ENCODE measurements at places on chromosomes 16 and 17.

GRCh38 chr16:68592466-68593337, 52.4 kb upstream of the CDH3 start:
- peak; percentile 39 for DNase-seq

DNA sequence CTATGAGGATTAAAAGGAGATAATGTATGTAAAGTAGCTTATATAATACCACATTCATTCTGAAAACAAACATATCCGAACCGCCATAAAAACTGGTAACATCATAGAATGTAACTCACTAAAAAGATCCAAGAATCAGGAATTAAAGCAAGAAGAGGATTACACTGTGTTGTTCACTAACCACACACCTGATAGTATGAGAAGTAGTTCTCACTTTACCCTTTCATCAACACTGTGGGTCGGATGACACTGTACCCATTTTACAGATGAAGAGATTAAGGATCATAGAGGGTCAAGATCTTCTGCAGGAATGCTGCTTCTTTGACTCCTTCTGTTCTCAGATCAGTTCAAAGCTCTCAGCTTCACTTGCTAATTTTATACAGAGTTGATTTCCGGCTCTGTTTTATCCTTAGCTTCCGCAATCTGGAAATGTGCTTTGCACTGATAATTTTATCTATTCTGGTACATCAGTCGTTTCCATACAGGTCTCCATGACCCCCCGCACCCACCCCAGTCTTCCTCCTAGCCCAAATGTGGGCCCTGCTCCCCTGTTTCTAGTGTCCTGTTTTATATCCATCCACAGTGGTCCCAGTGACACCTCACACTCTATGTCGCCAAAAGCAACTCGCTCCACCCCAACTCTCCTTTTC, 288.6 kb upstream of the CCL2 start:
- DNase-seq: no peak

- DNase-seq: no peak
Measured at GRCh38 chr16:49567950-49568349, 194.3 kb downstream of the C16orf78 start.

DNA sequence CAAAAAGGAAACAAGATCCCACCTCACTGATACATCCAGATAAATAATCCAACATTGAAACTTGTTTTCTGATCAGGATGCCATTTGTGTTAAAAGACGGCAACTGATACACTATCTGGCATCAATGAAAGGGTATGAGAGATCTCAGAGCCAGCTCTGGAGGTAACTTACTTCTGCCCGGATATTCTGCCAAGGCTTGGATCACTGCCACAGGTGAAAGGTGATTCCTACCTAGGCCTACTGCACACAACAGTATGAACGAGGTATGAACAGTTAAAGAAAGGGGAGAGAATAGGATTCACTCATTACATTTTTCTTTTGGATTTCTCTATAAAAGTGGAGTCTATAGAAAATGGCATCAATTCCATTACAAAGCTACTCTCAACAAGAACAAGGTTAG, 136.1 kb downstream of the HS3ST3A1 start:
- DNase-seq: no peak

DNA sequence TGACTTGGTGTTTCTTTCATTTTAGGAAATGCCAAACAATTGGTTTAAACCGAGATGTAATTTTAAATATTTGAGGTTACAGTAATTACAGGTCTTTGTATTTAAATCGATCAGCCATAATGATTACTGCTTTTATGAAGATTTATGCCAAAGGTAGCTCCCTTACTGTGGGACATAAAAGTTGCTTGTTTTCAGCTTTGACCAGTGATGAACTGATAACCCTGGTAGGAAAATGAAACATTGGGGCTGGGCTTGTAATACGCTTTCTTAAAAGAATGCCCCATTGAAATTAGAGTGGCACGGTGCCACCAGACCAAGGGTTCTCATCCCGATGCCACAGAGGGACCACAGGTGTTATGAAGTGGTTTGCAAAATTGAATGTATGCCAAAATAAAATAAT, 7.3 kb downstream of the TNRC6A start:
- DNase-seq: no peak

GRCh38 chr17:7459961-7460545, 15.2 kb downstream of the CHRNB1 start:
- DNase-seq: no peak

DNA sequence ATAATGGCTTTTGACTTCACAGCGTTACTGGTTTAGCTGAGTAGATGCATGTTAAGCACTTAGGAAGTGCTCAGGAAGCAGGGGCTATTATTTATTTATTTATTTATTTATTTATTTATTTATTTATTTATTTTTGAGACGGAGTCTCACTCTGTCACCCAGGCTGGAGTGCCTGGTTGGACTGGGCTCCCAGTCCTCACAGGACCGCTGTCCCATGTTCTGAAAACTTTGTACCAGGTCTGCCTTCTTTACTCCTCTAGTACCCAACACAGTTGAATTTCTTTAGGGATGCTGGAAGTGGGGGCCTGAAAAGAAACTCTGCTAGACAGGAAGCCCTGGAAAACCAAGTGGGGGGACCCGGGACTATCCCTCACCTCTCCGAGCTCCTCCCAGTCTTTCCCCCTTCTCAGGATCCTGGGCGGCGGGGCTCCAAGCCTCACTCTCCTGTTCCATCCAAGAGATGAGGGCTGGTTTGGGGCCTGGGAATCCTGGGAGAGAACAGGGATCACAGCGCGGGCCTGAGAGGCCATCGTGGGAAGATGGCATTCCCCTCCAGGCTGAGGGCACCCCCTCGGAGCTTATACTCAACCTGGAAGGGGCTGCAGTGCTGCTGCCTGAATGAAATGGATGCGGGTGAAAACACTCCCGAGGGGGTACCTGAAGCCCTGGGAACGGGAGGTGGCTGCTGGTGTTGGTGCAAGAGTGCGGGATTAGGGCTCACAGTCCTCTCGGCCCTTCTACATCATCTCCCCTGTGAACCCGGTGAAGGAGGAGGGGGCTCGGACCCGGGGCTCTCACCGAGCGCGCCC, 674 bp downstream of the ZNF688 start:
- no peak for DNase-seq

DNA sequence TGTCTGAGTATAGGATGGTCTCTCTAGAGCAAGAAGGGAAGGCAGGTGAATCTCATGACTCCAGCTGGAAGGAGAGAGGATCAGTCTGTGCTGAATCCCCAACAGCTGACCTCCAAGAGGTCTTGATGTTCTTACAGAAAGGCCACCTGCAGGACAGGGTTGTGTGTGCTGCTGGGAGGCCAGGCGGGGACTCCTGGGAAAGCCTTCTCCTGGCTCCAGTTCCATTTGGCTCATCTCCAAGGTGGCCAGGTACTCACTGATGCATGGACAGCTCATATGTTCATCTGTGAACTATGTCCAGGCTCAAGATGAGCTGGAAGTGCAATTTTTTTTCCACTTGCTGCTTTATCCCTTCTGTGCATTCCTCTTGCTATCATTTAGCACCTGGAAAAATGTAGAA, 730.2 kb upstream of the RBFOX1 start:
- DNase-seq: no peak

DNA sequence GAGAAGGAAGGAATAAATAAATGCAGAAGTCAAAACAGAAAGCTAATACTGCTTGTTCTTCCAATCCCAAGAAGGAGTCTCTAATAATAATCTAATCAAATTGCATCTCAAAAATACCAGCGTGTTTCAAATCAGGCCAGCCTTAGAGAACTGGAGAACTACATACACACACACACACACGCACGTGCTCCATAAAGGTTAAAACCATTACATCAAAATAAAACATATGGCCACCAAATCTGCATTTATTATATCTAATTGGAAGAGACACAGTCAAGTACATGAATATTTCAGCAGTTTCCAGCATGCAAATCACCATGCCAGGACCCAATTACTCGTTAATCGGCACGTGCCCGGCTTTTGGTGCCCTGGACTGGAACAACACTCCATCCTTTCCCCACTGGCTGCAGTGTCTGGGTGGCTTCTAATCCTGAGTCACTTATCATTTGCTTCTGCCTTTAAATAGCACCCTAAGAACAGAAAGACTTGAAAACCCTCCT, 20.4 kb upstream of the KDM8 start:
- no peak for DNase-seq

- DNase-seq: no peak
Measured at GRCh38 chr16:3575491-3575890, 1.7 kb downstream of the NLRC3 start.

DNA sequence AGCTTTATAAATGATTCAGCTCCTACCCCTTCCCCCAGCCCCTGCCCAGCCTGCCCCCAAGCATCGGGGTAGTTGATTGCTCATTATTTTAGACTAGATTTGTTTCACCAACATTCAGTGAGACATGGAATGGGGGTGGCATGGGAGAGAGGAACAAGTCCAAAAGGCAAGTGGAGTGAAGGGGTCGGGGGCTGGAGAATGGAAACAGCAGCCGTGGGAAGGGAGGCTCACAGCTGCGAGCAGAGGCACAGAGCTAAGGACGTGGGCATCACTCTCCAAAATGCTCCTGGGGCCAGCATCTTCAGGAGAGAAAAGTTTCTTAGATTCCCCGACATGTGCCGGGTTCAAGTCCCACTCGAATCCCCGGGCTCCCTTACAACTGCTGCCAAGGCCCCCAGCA, 19.3 kb downstream of the PIPOX start:
- no peak for DNase-seq

DNA sequence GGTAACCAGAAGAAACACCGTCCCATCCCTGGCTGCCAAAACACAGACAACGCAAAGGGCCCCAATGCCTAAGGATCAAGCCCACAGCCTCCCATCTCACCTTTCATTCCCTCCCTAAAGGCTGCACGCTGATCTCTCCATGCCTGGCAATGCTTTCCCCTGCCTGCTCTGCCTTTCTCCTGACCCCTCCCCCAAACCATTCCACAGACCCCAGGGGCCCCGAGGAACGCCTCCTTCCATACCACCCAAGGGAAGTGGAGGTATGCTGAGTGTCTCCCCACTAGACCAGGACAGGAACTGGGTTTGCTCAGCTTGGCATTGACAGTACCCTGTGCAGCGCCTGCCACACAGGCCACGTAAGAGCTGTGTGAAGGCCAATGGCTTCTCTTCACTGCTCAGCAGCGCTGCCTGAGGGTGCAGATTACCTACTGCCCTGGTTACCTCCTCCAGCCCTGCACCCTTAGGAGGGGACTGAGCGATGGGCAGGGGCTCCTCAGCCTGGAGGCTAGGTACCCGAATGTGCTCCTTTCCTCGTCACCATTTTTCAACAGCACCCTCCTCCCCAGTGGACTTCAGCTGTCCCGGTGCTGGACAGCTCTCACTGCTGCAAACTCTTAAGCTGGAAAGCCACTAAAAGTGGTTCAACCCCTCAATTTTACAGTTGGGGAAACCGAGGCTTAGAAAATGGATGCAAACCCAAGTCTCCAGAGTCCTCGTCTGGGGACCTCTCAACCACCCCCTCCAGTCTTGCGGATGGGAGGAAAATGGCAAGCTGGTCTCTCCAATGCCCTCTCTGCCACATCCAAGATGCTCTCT, 45.0 kb downstream of the SRCIN1 start:
- DNase-seq: peak; percentile 29

DNA sequence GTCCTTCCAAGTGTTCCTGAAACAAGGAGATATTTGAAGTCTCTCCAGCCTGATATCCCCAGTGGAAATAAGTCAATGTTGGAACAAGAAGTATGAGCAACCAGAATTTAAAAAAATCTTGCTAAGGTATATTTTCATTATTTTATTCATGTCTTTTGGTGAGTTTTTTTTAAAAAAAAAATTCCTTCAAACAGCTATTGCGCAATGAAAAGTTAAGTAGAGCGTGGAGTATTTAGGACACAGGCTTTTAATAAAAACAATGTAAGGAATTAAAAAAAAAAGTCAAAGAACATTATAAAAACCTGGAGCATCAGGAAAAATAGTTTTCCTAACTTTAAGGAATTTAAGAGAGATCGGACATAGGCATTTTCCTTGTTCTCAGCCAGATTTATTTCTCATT, 940.4 kb downstream of the KCNJ2 start:
- no peak for DNase-seq

DNA sequence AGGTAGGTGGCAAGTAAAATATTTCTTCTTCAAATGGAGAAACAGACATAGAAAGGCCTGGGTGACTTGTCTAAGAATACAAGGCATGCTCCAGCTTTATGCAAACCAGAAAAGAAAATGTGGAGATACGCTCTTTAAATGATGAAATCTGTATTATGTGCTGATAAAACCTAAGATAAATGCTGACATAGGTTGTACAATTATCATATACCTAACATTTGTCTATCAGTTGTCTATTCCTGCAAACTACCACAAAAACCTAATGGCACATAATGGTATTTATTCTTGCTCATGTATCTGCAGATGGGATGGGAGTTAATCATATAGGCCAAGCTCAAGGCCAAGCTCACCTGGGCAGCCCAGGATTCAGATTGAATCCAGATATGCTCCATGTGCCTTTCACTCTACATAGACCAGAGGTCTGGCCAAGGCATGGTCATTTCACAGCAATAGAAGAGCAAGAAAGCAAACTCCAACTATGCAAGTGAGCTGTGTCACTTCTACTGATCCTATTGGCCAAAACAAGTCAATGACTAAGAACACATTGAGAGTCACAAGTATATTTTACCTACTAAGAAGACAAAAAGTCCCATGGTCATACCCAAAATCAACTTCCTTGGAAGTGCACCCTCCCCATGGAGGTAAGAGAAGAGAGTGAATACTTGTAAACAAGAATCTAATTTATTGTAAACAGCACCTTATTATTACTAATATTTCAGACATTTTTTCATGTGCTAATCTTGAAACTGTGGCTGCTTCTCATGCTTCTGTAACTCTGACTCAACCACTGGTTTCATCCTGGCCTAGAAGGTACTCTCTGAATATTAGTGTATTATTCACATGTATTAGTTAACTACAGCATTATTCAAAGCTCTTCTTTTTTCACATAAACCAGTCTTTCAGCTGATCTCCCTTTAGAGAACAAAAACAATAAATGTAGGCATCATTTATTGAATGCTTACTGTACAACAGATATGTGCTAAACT, 270.7 kb upstream of the SOX9 start:
- no peak for DNase-seq

DNA sequence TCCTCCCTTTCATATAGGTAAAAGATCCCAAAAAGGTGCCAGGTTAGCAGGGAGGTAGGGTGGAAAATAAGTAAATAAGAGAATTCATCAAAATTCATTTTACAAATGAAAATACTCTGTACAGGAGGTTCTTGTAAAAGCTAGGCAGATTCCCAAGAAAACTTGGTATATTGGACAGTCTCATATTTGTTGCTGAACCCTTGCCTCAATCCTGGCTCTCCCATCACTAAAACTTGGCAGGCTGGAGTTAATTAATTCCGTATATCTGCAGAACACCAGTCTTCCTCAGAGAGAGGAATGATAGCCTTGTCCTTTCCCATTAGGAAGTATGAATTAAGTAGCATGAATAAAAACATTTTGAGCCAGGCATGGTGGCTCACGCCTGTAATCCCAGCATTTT, 66.2 kb upstream of the MTMR4 start:
- DNase-seq: no peak

DNA sequence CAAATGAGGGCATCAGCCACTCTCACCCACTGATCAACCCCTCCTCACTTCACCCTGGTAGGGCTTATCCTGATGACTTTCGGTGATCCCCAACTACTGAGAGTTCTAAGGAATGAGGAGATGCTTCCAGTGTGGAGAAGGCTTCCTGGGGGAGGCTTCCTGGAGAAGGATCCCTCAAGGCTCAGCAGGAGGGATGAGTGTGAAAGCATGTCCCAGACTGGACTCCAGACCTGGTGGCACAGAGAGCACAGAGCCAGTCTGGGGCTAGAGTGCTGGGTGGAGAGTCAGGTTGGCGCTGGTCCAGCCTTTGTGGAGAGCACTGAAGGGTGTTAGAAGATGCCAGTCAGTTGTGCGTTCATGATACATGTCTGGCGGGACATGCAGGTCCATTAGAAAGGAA, 53.7 kb downstream of the PLD6 start:
- no peak for DNase-seq

GRCh38 chr17:73211745-73212144, 18.9 kb downstream of the COG1 start:
- DNase-seq: peak; percentile 24

All from KBM-7 (cell line).